ENCODE measurements at places on chromosomes 3 and 15.

GRCh38 chr3:69499422-69499821 is 113.5 kb upstream of the FRMD4B start:
- DNase-seq, result no peak

DNA sequence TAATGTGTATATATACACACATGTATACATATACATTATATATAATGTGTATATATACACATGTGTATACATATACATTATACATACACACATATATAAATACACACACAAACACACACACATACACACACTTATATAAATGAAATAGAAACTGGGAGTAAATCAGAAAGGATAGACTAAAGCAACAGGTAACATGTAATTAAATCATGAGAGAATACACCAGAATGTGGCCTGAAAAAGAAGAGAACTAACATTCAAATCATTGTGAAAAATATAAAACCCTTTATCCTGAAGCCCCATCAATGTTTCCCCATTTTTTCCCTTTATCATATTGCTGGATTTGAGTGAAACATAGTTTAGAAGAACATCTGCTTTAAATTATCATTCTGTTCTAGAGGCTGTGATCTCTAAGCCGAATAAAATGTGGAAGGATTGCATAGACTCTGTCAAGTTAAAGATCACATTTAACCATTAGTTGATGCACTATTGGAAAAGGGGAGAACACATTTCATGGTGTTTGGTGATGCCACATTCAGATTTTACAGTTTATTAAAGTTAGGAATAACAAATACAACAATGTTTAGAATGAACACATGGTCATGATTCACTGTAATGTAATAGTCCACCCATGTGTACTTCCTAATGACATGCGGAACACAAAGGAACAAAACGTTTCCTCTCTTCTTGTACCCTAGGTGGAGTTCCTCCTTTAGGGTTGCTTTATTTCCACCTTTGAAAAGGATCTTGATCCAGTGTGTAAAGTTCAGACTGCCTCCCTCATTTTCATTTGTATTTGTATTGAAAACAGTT is 12.5 kb upstream of the THRB start:
- DNase-seq, result no peak

- no peak for DNase-seq
Measured at GRCh38 chr15:69830430-69830829, 267.3 kb downstream of the TLE3 start.

DNA sequence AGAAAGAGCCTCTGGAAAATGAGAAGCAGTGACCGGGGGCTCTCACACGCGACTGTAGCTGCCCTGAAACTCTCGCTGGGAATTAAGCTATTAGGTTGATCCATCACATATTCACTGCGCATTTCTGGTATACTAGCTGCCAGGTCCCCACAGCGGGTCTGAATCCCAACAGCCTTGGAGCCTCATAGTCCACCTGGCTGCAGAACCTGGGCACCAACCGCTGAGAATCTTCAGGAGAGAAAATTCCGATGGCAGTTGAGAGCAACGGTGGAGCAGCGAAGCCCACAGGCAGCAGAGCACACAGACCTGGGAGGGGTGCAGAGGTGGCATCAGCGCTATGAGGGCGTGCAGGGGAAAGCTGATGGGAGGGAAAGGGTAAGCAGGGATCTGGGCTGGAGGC is 75.1 kb downstream of the FAM174B start:
- no peak for DNase-seq

GRCh38 chr15:56683908-56684307 is 49.4 kb downstream of the ZNF280D start:
- DNase-seq, result no peak

- DNase-seq, result no peak
Measured at GRCh38 chr3:62167566-62168262, 205.6 kb downstream of the FEZF2 start.

DNA sequence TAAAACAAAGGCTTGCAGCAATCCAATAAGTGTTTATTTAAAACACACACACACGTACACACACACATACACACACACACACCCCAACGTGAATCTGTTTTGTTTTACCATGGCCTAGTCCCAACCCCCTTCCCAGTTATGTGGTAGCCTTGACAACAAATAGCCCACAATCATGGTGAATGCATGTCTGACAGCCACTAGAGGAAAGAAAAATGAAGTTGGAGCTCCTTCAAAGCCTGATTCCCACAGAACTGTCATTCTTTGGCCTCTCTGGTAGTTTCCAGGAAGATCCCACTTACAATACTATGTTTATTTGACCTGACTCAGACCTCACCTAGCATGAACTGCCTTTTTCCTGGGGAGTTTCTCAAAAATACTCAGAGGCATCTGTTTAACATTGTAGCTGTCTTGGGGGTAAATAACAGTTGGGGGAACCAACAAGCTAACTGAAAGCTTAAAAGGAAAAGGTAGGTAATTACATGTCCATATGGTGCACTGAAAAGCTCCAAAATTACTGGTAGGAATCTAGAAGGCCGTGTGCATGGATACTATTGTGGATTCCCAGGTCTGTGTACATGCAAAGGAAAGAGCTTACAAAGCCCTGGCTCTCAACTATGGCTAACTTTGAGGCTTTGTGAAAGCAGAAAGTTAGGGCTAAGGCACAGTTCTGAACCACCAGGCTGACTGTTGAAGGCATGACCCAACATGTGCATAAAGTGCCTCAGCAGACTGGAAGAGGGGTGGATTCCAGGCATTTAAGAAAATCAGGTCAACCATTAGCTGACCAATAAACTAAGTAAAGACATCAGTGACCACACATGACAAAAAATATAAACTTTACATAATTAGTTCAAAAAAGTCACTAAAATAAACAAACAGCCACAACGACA is 65.3 kb downstream of the FAIM start:
- no peak for DNase-seq

GRCh38 chr3:119238363-119238762 is 2.3 kb downstream of the B4GALT4 start:
- no peak for DNase-seq

DNA sequence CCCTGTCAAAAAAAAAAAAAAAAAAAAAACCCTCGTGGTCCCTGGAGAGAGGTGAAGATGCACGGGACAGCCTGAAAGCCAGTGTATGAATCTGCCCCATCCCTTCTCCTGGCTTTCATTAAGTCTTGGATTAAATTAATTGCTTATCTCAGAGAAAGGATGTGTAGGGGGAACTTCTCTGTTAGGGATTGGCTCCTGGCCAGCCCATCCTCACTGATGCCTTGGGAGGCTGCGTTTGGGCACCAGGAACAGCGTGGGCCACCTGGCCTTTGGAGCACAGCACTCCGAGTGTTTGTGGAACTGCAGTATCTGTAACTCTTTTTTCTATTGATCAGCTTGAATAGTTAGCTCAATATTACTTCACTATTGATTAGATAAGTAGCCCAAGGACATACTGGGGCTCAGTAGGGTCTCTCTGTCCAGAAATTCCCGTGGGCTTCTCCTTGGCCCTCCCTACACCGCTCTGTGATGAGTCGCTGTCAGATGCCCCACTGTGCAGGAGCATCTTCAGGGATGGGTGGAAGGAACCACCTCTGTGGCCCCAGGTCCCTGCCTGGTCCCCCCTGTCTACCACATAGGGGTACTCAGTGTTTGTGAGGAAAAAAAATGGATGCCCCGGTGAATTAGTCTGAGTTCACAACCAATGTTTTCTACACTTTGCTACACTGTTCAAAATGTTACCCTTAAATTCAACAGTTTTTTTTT is 2.0 kb downstream of the PXYLP1 start:
- no peak for DNase-seq

DNA sequence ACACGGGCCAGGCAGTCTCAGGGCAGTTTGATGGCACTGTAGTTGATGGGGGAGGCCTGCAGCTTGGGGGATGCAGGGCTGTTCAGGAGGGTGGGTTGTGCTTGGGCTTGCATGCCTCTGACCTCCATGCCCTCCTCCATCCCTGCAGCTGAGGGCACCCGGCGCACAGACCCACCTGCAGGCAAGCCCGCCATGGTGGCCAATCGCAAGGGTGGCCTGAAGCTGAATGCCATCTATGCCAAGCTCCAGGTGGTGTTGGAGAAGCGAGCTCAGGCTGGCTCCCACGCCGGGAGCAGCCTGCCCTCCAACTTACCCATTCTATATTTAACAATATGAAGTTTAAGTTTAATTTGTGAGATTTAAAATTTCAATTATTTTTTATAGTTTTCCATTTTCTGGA is 228.7 kb upstream of the DPH6 start:
- no peak for DNase-seq

DNA sequence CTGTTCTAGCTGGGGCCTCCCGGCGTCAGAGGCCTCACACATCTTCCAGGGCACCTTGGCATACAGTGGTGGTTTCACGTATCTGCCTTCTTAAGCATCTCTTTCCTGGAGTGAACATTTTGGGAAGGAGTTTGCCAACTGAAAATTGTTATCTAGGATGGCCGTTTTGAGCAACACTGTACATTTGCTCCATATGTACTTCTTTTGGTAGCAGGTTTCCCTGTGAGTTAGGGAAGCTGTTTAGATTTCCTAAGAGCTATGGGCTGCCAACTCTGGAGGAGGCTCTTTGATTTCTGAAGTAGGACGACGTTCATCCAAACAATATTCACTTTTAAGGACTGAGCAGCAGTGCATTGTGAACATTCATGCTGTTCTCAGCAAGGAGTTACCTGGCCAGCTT is 665.9 kb downstream of the SQOR start:
- no peak for DNase-seq

DNA sequence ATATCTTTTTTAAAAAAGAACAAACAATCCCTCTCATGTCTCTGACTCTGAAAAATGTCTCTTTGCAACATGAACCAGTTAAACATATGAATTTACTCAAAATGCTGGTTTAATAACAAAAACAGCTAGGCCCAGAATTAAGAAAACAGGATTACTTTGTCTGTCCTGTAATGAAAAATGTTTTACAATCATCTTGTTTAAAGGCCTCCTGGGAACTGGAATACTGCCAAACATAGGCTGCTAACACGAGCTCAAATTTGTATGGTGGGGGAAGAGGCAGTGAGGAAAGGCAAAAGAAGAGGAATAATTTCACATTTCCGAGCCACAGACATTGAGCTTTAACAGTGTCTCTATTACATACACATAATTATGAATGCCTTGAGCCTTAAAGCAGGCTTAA is 61.7 kb upstream of the PPIB start:
- DNase-seq, result no peak

DNA sequence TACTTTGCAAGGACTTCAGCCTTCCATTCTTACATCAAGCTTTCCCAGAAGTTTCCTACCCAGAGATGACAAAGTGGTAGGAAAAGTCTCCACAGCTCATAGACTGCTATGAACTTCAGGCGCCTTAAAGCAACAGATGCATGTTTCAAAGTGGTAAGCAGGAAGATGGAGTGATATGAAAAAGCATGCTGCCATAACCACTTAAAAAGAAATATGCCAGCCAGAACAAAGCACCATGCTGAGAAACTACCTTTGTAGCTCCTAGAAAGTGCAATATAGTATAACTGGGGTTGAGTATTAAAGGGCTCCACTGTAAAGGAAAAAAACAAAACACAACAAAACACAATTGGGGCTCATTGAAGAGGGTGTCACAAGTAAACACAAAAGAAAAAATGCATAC is 192.4 kb upstream of the STRIT1 start:
- no peak for DNase-seq

DNA sequence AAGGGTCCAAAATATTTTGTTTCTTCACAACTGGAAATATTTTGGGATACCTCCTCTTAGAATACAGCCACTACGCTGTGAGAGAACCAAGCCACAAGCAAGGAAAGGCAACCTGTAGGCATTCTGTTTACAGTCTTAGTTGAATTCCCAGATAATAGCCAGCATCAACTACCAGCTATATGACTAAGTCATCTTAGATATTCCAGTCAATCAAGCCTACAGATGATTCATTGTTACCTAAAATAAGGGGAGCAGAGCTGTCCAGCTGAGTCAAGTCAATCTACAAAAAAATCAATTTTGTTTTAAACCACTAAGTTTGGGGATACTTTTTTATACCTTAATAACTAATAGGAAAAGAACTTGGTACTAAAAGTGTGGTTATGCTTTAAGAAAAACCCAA is 526.4 kb upstream of the DPPA4 start:
- DNase-seq, result no peak

DNA sequence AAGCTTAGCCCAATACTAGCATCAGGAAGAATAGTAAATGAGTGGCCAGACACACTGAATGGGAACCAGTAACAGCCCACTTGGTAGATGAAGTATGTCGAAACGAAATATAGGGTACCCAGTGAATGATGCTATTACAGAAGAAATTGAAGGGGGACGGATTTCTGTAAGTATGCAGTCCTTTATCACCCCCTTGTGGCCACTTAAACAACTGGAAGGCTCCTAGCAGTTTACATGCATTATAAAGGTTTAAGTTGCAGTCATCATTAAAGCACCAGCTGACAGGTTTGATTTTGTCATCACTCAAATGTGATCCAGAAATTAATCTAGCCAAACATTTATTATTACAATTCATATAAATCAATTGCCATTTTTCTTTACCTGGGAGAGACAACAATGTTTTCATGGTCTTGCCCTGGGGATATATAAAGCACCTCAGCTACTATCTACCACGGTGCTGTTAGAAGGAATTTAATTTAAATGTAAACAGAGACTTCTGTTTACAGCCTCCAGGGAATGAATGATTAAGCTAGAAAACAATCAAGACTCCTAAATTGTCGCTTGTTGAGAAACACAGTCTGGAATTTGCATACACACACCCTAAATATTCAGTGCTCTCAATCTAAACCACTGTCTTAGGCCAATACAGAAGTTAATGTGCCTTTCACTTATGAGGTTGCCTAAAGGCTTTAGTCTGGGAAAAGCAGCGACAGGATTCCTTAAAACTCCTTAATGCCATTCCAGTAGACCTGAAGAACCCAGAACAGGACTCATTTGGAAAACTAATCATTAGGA is 7.8 kb downstream of the EIF1B start:
- no peak for DNase-seq

- no peak for DNase-seq
Measured at GRCh38 chr3:3817865-3818264, 18.6 kb downstream of the LRRN1 start.

GRCh38 chr3:43768381-43768973 is 77.7 kb downstream of the ABHD5 start:
- DNase-seq, result no peak

DNA sequence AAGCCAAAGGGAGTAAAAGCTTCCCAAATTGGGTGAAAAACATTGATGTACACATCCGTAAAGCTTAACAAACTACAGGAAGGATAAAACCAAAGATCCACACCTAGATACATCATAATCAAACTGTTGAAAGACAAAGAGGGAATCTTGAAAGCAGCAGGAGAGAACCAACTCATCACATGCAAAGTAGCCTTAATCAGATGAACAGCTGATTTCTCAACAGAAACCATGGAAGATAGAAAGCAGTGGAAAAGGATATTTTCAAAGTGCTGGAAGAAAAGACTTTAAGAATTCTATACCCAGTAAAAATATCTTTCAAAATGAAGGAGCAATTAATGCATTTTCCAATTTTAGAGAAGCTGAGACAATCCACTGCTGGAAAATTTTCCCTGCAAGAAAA is 36.8 kb downstream of the CHRNA7 start:
- DNase-seq, result no peak

GRCh38 chr3:30553641-30554316 is 52.6 kb upstream of the TGFBR2 start:
- no peak for DNase-seq

Data from HS-5 (cell line).